ENCODE measurements at places on chromosomes 6 and 20.

- DNase-seq = no peak
Measured at GRCh38 chr6:15264902-15265761, 19.3 kb downstream of the JARID2 start.

DNA sequence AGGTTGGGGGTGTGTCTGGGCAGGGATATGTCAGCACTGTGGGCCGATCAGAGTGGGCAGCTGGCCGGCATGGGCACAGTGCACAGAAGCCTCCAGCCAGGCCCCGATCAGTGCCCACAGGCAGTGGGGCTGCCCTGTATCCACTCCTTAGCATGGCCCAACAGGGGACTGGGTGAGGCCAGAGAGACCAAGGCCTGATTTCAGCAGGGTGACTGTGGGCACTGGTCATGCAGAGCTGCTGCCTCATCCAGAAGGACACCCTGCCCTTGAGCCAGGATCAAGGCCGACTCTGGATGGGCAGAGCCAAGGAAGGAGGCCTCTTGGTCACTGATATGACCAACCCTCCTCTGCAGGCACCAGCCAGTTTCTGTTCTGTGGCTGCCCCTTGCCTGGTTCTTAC lies 159.7 kb downstream of the CDH4 start:
- DNase-seq = no peak

- DNase-seq = no peak
Measured at GRCh38 chr6:56046576-56046975, 171.2 kb upstream of the BMP5 start.

- DNase-seq = no peak
Measured at GRCh38 chr20:2795451-2795850, 5.0 kb downstream of the CPXM1 start.

GRCh38 chr6:166657531-166657930 lies 30.5 kb upstream of the RPS6KA2 start:
- DNase-seq = no peak

GRCh38 chr6:34581561-34581920 lies 25.4 kb upstream of the SPDEF start:
- DNase-seq = no peak

DNA sequence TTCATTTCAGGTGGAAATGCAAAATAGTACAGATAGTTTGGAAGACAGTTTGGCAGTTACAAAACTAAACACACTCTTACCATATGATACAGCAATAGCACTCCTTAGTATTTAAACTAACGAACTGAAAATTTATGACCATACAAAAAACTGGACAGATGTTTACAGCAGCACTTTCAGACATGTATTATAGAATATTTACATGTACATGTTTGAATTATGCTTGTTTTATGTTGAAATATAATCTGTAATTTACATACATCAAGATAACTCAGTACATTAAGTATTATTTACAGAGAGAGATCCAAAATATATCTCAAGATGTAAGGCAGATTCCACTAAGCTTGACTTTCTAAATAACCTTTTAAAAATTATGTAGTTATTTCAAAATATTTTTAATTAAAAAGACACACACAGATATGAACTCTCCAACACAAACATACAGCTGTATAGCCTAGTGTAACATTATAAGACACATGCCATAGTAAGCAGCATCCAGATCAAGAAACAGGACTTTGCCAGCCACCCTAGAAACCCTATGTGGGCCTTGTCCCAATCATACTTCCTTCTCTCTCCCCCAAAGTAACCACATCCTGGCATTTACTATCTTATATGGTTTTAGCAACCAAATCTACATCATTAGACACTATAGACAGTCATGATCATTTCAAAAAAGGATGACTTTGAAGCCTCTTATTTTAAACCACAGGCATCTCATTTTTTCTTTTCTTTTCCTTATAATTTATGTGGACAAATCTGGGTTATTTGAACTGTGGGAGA lies 82.2 kb downstream of the MAN1A1 start:
- DNase-seq = no peak

DNA sequence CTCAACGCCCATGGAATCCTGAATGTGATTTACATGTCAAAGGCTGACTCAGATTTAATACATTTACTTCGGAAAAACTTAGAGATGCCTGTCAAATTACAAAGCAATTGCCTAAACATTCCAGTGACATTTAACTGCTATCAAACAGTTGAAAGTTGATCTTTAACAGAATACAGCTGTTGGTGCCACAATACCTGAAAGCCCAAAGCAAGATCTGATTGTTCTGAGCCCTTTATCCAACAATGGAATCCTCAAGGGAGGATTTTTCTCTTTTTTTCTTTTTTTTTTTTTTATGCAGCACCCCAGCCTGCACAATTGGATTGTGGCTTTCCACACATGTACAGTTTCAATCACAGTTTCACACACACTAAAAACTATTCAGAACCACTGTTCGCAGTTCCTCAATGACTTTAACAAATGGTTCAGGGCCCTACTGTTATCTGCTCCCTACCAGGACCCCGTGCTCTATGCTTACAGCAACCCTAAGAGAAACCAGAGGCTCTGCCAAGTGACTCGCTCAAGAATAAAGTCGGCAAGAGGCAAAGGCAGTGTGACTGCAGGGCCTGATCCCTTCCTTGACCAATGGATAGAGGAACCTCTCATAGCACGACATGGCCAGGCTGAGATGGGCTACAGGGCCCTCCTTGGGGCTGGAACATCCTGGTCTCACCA lies 33.3 kb downstream of the EPB41L2 start:
- no peak for DNase-seq

- no peak for DNase-seq
Measured at GRCh38 chr6:87102151-87102621, 7.3 kb upstream of the CGA start.

GRCh38 chr6:136173519-136174507 lies 76.3 kb downstream of the MTFR2 start:
- no peak for DNase-seq

DNA sequence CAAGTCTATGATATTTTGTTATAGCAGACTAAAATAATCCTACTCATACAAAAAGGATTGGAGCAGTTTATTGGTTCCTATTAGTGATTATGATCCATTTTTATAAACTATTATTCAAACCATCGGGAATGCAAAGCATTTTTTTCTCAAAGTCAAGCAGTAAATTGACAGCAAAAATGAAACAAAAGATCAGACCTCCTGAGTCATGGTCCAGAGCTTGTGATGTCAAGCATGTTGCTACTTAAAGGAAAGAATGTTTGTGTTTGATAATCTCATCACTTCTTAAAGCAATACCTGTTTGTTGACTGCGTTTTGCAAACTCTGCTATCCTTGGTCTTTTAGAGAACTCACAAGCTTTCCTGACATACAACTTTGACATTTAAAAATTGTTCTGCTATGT lies 204.4 kb downstream of the SAMD5 start:
- no peak for DNase-seq

Data from activated naive CD4-positive, alpha-beta T cell (primary cell).